Stimulated activated CD8-positive, alpha-beta memory T cell treated with anti-CD3 and anti-CD28 coated beads, Interleukin-7, amount 100 ng/mL, for 1 hour (primary cell): ENCODE measurements at places on chromosomes 6 and 20.

- DNase-seq = no peak
Measured at GRCh38 chr6:146027586-146028251, 1.1 kb upstream of the GRM1 start.

DNA sequence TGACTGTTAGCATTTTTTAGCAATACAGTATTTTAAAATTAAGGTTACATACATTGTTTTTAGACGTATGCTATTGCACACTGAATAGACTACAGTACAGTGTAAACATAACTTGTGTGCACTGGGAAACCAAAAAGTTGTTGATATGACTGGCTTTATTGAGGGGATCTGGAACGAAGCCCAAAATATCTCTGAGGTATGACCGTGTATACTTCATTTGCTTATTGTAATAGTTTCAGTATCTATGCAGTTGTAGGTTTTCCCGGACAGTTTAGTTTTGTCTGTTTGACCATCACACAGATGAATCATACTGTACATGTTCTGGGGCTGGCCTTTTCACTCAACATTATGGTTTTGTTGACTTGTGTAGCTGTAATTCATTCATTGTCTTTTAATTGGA lies 6.9 kb upstream of the ZBTB12 start:
- DNase-seq = no peak

GRCh38 chr6:7939864-7940228 lies 29.3 kb upstream of the TXNDC5 start:
- no peak for DNase-seq

DNA sequence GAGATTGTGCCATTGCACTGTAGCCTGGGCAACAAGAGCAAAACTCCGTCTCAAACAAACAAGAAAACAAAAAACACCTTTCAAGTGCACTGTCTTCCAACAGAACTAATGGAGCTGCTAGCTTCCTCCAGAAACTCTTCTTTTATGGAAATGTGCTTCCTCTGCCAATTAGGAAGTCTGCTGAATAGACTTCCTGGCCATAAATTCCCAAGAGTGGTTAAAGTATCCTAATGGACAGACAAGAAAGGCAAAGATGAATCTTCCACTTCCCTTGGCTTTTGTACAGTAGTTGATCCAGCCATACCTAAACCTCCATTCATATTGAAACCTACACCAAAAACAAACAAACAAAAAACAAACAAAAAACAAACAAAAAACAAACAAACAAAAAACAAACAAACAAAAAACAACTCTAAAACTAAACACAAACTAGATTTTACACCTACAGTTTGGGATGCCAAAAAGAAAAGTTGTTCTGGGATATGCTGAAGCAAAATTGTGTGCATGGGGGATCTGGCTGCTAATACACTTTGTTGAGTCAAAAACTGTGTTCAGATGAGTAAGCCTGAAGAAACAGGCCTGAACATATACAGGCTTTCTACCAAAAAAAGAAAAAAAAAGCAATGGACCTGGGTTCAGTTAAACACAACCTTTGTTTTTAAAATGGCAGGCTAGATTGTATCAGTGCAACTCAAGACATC lies 59.8 kb upstream of the CARMIL1 start:
- no peak for DNase-seq
